ENCODE measurements at places on chromosomes 12 and 14. TPM values are rescaled to one million over a fixed set of nuclear protein-coding genes. Genes with fewer than 3 reads are reported as not detected.

DNA sequence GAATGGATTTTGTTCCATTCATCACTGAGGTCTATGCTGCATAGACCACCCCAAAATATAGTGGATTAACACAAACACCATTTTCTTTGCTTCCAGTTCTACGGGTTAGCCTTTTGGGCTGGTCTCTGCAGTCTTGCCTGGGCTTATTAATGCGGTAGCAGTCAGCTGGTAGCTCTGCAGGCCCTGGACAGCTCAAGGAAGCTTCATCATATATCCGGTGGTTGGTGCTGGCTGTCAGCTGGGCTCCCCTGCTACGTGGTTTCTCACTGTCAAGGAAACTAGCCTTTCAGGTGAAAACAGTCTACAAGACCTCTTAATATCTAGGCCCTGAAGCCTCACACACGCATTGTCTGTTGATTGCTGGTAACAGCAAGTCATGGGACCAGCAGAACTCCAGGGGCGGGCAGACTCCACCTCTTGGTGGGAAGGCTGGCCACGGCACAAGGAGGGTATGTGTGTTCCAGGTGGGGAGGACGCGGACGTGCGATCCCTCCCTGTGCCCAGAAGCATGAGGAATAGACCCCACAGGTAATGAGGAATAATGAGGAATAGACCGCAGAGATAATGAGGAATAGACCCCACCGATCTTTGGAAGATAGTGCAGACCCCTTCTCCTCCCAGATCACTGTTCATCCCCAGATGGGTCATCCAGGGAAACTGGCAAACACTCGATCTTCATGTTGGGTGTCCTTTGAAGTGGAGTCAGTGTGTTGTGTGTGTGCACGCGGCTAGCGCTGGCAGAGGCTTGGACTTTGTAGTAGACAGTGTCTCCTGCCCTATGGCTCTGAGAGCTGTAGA, 13.3 kb downstream of the TSPAN9 start:
- no peak for DNase-seq
- H3K4me3 ChIP-seq, result no peak overlapping the region
- no peaks in the 10 kb centered on the region for H3K36me3 ChIP-seq
- no peaks in the 10 kb centered on the region for H3K27me3 ChIP-seq
- peak overlapping the region; percentile 68 for H3K27ac ChIP-seq
- peaks cover 11% of the 10 kb centered on the region for H3K4me1 ChIP-seq

- H3K4me3 ChIP-seq, result no peak overlapping the region
- H3K4me1 ChIP-seq, result no peaks in the 10 kb centered on the region
- H3K27me3 ChIP-seq, result no peaks in the 10 kb centered on the region
- no peaks in the 10 kb centered on the region for H3K36me3 ChIP-seq
Observed at GRCh38 chr12:25323581-25323982, 72.9 kb upstream of the KRAS start.

DNA sequence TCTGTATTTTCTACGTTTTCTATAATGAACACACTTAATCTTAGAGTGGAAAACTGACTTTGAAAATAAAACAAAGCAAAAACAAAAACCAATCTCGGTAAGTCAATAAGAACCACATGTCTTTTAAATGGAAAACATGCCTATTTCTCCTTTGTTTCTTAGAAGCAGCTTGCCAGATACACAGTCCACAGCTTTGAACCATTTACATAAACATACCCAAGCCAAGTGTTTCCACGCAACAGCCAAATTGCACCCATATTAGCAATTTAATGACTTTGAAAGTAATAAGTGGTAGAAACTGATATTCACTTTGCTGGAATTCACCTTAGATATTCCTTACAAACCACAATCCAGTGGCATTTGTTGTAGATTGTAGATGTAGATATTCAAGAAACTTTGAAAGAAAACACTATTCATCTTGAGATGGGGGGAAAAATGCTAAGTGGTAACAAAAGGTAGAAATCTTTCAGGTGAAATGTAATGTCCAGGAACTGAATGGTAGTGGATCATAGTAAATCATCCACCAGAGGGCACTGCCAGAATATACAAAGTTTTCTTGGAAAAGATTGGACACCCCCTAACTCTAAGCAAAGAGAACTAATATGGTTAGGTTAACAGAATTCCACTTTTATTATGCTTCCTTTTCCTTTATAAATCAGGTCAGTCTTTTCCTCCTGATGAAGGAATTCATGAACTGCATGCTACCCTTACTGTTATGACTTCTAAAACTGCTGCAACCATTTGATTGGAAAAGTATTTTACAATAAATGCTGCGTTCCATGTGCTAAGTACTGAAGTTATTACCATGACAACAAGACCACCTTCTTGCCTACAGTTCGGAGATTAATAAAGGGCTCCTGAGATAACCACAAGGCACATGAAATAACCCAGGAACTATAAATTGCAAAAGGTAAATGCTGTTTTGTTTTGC, 69.8 kb downstream of the RERG start:
- no peaks in the 10 kb centered on the region for H3K27me3 ChIP-seq
- no peaks in the 10 kb centered on the region for H3K36me3 ChIP-seq
- H3K4me3 ChIP-seq, result peak overlapping the region; percentile 0
- no peak for DNase-seq
- H3K4me1 ChIP-seq, result peaks cover 33% of the 10 kb centered on the region

- no peak for DNase-seq
- H3K4me3 ChIP-seq, result no peak overlapping the region
- H3K4me1 ChIP-seq, result no peaks in the 10 kb centered on the region
- no peak overlapping the region for H3K27ac ChIP-seq
Observed at GRCh38 chr12:130804216-130804615, 34.8 kb downstream of the STX2 start.

The PDE3A gene
- total RNA-seq, result 7.7 TPM

The GUCY2C gene
- 0.15 TPM for total RNA-seq

The AQP6 gene
- total RNA-seq, result not detected

Measured in uterus (tissue), 4 donors.